ENCODE measurements at places on chromosomes 11 and 22.

DNA sequence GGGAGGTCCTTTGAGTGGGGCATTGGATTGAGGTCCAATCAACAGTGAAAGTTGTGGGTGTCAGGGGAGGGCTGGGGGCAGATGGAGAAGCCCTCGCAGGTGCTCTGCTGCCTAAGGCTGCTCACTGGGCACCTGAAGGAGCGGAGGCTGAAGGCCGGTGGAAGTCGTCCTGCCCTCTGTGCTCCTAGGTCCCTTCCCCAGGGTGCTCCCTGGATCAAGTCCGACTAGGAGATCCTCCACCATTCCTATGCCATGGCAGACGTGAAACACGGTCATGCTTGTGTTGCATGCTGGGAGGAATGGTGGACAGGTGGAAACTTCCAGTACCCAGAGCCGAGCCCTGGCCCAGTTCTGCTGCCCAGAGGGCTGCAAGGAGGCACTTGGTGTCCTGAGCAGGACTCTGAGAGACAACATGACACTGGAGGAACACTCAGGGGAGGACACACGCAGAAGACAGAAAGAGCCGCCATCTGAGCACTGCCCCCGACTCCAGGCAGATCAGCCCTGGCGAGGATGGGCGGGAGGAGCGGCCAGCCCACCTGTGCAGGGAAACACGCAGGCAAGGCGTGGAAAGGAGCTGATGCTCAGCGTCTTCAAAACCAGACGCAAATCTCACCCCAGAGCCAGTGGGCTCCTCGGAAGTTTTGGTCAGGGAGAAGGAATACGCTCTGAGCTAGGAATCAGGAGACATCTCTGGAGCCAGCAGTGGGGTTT lies 786.8 kb downstream of the BRD1 start:
- DNase-seq: no peak

DNA sequence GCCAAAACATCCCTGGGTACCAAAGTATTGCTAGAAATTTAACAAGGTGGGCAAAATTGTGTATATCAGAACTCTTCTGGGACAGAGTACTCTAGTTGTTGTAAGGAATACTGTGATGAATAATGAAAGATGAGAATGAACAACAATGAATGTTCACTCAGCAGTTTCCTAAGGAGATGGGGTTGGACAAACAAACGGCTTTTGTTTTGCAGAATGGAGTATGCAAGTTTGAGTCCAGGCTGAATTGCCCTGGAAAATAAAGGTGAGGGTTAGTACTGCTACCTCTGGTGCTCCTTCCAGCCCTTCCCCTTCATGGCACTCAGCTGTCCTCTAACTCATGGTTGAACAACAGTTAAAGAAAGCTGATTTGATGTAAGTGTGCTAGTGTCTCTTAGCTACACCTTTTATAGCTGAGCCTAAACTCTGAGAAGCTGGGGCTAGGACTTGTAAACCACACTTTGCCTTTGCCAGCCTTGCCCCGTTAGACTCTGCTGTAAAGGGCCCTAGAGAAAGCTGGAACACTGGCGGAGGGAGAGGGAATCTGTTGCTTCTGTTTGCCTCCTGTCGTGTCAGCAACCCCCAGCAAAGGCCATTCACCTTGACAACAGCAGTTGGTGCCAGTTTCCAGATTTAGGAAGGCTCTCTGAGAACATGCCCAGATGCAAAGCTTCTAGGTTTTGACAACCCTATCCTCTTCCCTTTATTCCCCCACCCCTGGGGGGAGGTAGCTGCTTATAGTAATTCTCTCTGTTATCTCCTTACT lies 41.2 kb upstream of the POLD3 start:
- no peak for DNase-seq

GRCh38 chr11:20990447-20990846 lies 321.1 kb downstream of the NELL1 start:
- DNase-seq: no peak

DNA sequence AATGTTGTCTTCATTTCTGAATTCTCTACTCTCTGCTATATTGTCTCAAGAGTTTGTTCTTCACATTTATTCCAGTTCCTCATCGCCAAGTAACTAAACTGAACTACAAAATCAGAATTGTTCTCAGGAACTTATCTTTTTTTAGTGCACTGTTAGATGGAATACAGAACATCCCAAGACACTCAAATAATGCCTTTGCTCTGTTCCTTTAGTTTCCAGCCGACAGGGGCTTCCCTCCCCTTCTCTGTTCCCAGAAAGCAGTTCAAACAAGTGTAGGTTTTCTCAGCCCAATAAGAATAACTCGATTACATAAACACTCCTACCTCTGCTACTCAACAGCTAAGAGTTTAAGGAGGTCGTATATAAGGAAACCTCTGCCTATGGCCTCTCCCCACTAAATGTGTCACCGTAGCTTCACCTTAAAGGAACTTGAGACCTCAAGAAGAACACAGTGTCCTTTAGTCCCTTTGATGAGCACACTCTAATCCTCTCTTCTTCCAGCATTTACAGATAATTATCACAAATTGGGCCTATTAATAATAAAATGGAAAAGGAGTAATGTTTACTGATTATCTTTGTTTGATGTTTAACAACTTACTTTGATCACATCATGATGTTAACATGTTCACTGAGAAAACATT lies 6.9 kb downstream of the POU2AF3 start:
- no peak for DNase-seq

GRCh38 chr11:7167976-7168740 lies 79.4 kb downstream of the RBMXL2 start:
- DNase-seq: no peak

- DNase-seq: no peak
Measured at GRCh38 chr22:40534379-40535188, 101.9 kb downstream of the MRTFA start.

DNA sequence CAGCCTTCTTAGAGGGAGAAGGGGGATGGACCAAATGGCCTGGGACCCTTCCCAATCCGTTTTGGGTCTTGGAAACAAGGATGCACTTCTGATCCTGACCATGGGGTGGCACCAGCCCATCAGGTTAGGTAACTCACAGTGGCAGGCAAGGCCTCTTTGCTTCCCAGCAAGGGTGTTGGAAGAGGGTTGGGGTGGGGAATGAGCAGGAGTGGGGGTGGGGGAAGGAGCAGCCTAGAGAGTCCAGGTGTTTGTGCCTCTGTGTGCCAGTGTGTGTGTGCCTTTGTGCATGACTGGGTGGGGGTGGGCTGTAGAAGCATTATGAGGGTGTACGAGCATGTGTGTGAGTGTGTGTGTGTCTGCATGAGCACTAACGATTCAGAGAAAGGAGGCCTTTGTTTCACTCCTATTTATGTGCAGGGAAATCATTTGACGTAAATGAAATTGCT lies 213.1 kb downstream of the INSC start:
- no peak for DNase-seq

DNA sequence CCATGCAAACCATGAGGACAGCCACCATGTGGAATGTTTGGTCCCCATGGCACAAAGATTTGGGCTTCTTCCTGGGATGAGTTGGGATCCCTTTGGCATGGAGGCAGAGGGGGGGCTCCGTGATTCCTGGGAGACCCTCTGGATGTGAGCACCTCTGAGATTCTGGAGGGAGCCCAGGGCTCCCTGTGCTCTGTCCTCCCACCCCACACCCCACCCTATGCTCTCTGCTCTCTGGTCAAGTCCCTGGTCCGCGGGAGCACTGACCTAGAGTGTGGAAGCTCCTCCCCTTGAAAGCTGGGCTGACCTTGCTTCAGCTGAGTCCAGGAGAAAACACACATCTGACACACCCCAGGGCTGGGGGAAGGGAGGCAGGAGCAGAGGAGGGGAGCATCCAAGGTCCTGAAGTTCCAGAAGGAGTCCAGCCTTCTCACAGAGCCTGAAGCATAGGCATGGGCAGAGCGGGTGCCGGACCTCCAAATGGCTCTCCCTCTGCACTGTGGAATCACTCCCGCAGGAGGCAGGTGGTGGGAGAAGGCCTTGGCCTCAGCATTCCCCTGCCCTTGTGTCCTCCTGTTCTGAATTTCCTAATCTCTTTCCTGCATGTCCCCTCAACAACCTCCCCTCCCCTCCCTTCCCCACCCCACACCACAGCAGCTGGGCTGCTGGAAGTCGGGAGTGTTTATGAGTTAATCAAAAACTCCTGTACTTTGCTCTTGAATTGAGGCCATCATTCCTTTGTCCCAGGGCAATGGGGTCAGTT lies 25.7 kb upstream of the OAF start:
- DNase-seq: no peak

GRCh38 chr11:67268081-67268961 lies 2.0 kb downstream of the GRK2 start:
- no peak for DNase-seq

DNA sequence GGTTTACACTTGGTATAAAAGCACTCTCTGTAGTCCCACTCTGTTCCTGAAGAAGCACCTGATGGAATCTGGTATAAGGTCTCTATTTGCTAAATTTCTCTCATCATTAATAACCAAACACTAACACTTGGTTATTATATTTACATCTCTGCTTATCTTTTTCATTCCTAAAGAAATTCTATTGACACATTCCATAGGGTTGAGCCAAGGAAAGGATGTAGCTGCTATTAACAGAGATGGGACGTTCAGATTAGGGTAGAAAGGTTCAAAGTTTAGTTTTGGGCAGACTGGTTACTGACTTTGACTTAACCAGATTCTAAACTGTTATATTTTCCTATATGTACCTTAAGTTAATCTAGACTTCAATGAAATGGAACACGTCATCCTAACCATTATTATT lies 91.5 kb downstream of the RSF1 start:
- DNase-seq: no peak

GRCh38 chr11:28384418-28384817 lies 276.2 kb downstream of the METTL15 start:
- DNase-seq: no peak

GRCh38 chr11:98296091-98296880 lies 724.5 kb upstream of the CNTN5 start:
- no peak for DNase-seq

- DNase-seq: no peak
Measured at GRCh38 chr11:27514076-27514475, 7.5 kb upstream of the LIN7C start.

DNA sequence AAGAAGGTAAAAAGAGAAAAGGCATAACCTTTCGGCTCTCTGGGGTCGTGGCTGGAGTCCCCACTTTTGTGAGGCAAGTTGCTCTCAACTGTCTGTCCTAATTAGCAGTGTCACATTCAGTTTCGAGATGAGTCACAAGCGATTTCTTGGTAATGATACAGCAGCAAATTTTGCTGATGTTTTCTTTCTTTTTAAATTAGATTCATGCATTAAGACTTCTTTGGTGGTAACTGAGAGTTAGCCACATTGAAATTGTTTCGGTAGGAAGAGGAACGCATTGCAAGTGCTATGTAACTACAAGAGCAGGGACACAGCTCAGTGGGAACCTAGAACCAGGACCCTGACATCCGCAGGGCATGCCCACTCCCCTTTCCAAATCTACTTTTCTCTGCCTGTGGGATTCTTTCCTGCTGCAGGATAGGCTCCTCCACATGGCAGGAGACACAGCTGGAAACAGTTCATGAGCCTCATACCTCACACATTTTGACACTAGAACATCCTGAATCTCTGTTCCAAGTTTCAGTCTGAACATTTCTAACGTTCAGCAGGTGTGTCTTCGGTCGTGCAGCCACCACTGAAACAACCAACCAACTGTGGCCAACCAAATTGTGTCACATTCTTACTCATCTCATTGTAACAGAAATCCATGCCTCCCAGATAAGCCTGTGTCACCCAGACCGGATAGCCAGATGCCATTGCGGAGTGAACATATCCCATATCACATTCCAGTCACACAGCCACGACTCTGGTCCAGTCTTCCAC lies 987.6 kb downstream of the NTM start:
- DNase-seq: no peak

GRCh38 chr22:37290737-37291136 lies 8.4 kb downstream of the CYTH4 start:
- DNase-seq: no peak

DNA sequence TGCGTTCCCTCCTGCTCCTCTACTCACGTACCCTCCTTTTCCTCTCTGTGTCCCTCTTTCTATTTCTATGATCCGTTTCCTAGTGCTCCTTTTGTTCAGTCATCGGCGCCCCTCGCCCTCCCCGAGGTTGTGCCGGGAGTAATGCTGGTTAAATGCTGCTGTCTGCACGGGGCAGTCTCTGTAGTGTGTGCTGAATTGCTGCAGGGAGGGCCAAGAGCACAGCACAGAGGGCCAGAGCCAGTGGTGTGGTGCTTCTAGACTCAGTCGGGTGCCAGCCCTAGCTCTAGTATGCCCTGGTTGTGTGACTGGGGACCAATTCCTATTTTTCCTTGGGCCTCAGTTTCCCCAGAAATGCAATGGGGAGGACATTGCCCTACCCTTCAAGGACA lies 98.3 kb downstream of the PKNOX2 start:
- DNase-seq: no peak

DNA sequence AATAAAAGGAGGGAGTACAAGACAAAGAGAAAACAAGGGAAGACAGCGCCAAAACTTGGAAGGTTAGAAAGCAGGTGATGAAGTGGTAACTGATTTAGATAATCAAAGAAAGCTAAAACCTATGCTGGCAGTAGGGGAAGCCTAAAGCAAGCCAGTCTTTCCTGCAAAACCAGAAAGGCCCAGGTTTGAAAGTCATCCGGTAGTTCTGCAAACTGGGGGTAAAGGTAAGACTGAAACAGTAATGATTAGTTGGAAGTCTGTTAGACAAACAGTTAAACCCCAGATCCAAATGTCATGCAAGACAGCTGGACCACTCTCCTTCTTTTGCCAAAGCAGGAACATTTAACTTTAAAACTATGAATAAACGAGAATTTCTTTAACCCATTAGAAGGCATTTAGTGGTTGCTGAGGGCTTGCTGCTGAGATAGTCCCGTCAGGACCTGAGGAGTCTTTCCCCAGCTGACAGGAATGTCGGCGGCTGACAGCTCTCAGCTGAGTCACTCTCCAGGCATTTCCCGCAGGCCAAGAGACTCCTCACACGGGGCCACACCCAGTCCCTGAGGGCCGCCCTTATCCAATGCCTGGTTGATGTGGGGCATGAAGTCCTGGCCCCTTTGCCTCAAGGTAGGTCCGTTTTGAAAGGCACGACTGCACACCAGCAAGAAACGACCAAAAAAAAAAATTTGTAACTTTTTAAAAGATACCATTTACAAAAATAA lies 36.3 kb upstream of the CFAP300 start:
- DNase-seq: no peak

- no peak for DNase-seq
Measured at GRCh38 chr11:74611369-74611861, 19.0 kb downstream of the POLD3 start.

All from stimulated activated CD4-positive, alpha-beta T cell treated with anti-CD3 and anti-CD28 coated beads, TNF-alpha, amount 100 ng/mL, for 4 hours (primary cell).